ENCODE measurements at places on chromosomes 1 and 21. TPM values are rescaled to one million over a fixed set of nuclear protein-coding genes. Genes with fewer than 3 reads are reported as not detected.

TNNI3K gene
- total RNA-seq, result not detected

UCK2 gene
- total RNA-seq, result 38.8 TPM

TNFAIP8L2 gene
- not detected for total RNA-seq

LMX1A gene
- total RNA-seq, result not detected

HSF2BP gene
- total RNA-seq, result 2.0 TPM

PDE4B gene
- 10.5 TPM for total RNA-seq

MAGI3 gene
- total RNA-seq, result 6.2 TPM

KDF1 gene
- total RNA-seq, result not detected

PLPP3 gene
- total RNA-seq, result 167 TPM

TMEM240 gene
- total RNA-seq, result 7.0 TPM

TNFRSF4 gene
- 1.9 TPM for total RNA-seq

TPTE gene
- total RNA-seq, result not detected

RHD gene
- total RNA-seq, result not detected

GBP7 gene
- not detected for total RNA-seq

VHLL gene
- total RNA-seq, result not detected

PM20D1 gene
- not detected for total RNA-seq

S100A12 gene
- total RNA-seq, result not detected

CCDC185 gene
- total RNA-seq, result not detected

RGS4 gene
- total RNA-seq, result 252 TPM

KRTAP21-2 gene
- total RNA-seq, result not detected

OR2T35 gene
- not detected for total RNA-seq

PLA2G2D gene
- not detected for total RNA-seq

S100A2 gene
- total RNA-seq, result 0.16 TPM

PROX1 gene
- 0.16 TPM for total RNA-seq

CHRNB2 gene
- total RNA-seq, result not detected

DIO1 gene
- not detected for total RNA-seq
